ENCODE measurements at places on chromosomes 11 and 22.

GRCh38 chr11:103773059-103773458 is 263.4 kb upstream of the DDI1 start:
- DNase-seq = no peak

GRCh38 chr11:15750535-15751308 is 605.6 kb downstream of the SOX6 start:
- DNase-seq = no peak

- no peak for DNase-seq
These were observed 17.9 kb upstream of the TPH1 start for GRCh38 chr11:18063862-18064434.

- no peak for DNase-seq
These were observed 4.2 kb downstream of the MUC5B start for GRCh38 chr11:1226986-1227550.

DNA sequence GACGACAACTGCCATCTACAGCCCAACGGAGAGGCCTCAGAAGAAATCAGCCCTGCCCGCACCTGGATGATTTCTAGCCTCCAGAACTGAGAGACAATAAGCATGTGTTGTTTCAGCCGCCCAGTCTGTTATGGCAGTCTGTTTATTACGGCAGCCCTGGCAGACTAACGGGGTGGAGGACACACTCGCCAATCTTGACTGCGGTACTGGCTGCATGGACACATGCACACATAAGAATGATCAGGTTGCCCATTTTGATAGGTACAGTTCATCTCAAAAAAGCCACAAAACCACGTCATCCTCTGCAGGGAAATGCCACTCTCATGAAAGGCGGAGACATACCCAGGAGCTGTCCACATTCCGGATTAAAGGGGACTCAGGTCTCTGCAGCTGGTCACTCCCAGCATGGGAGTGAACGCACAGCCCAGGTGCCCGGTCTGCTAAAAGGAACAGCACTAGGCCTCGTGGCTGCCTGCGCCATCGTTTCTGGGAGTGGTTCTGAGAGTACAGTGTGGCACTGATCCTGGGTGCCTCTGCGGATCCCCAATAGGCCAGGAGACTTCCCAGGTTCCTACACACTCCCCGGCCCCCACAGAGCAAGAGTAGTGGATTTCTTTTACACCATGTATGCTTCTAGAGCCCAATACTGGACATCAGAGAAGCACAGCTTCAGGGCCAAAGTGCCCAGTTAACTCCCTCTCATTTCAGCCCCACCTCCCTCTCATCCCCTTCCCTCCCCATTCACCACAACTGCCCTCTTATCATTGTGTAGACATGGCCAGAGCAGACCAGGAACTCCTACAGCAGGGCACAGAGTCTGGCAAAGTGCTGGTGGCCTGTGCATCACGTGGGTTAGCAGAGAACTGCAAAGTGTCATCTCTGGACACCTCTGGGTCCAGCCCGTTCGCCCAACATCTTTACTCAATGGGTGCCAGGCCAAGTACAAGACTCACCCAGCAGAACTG is 11.7 kb upstream of the COMT start:
- no peak for DNase-seq

GRCh38 chr11:111764621-111765020 is 1.6 kb downstream of the PPP2R1B start:
- DNase-seq = no peak

DNA sequence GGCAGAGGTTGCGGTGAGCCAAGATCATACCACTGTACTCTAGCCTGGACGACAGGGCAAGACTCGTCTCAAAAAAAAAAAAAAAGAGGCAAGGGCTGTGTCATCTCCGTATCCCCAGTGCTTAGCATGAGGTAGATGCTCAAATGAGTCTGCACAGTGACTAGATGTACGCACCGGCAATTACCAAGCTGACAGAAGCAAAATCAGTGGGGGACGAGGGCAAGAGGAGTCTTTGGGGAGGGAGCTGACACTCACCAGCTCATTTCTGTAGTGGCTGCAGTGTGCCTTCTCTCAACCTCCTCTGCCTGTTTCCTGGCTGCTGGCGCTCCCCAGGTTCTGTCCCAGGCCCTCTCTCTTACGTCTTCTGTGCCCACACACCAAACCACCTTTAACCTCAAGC is 69.9 kb downstream of the PACSIN2 start:
- no peak for DNase-seq

- DNase-seq = no peak
These were observed 71.2 kb upstream of the WNT11 start for GRCh38 chr11:76277298-76278175.

DNA sequence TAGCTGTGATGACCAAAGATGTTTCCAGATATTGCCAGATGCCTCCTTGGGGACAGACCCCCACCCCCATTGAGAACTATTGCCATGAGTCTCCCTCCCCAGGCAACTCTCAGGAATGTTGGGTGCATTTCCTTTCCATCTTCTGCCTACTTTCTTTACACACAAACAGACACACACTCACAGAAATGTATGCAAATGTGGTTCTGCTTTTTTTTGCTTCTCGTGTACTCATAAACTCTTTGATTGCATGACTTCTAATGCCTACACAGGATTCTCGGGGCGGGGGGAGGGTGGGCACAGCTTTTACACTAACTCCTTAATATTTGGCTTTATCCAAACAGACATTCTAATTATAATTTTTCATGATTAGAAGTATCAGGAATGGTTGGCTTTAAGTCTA is 53.3 kb upstream of the SUSD2 start:
- no peak for DNase-seq

- DNase-seq = no peak
These were observed 60.8 kb upstream of the TTLL12 start for GRCh38 chr22:43247546-43248260.

DNA sequence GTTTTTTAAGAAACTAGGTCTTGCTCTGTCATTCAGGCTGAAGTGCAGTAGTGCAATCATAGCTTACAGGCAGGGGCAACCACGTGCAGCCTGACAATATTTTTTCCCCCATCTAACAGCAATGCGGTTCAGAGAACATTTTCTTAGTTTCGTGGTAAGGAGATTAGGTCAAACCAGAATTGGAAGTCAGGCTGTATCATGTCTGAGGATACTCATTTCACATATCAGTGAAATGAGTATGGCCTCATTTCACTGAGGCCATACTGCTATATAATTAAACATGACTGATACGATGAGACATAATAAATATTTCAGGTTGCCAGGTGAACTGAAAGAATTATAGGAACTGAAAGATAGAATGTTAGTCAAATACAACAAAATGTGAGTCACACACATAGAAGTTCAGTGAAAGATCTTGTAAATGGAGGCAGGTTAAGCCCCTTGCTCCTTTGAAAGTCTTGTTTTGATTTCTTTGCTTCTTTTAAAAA is 32.5 kb upstream of the IZUMO1R start:
- DNase-seq = no peak

DNA sequence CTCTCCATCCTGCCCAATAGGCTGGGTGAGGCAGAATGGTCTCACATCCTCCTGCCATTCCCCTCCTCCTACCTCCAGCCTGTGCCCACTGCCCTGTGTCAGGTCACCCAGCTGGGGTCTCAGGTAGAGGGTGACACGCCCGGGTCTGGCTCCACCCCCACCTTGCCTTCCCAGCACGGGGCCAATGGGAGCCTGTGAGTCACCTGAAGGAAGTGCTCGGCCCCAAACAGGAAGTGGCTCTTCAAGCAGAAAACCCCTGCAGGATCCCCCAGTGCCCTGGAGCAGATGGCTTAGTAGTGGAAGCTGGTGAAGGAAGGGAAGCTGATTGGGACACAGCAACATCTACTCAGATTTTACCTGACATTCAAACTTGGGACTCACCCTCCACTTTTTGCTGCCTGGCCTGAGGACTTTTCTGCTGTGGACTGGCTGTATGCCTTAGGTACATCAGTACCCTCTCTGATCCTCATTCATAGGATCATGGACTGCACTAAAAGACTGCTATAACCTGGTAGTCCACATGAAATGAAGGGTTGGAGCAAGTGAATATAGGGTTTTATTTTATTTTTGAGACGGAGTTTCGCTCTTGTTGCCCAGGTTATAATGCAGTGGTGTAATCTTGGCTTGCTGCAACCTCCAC is 33.4 kb downstream of the GDPD5 start:
- peak; percentile 32 for DNase-seq

GRCh38 chr22:50183141-50183971 is 2.4 kb upstream of the TRABD start:
- no peak for DNase-seq

- DNase-seq = peak; percentile 39
These were observed 42.2 kb upstream of the INCENP start for GRCh38 chr11:62081378-62082291.

GRCh38 chr11:69524291-69524882 is 42.9 kb downstream of the LINC01488 start:
- no peak for DNase-seq
